ENCODE measurements at places on chromosomes 7 and 10.

DNA sequence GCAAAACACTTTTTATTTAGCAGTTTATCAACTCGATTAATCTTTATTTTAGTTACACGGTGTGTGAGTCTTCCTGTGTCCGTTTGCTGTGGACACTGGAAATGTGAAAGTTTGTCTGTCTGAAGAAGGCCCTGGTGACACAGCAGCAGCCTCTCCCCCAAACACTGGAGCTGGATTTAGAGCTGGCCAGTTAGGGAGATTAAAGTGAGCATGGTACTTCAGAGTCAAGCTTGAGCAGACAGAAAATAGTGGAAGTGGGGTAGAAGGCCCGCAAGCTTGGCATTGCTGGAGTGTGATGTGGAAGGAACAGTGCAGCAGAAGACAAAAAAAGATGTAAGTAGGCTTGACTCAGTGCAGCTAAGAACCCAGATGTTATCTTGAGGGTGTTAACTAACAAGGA, 85.9 kb downstream of the POM121L12 start:
- no peak for DNase-seq

DNA sequence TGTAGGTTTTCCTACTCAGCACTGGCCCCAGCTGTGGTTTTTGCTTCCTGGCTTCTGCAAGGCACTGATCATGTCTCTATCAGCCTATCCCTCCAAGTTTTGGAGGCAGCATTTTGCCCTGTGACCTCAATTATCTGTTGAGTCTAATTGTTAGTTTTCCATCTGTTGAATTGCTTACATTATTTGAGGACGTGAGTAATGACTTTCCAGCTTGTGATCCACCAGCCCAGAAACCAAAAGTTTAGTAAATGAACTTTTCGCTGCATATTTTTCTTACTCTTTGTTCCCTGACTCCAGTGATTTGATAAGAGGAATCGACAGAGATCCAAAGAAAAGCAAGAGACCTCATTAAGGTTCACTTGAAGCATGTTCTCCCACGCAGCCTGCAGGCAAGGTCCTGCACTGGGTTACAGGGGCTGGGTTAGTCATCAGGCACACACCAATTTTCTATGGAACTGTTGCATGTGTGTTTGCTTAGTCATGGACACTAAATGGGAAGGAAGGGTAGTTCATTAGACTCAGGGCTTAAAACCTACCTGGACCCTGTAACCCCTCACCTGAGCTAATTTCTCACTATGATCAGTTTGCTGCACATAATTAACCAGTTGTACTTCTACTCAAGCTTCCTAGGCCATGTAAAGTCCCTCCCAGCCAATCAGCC, 57.2 kb downstream of the AKR1E2 start:
- no peak for DNase-seq

GRCh38 chr10:44660271-44660670, 250.9 kb upstream of the TMEM72 start:
- no peak for DNase-seq

GRCh38 chr10:77274046-77274795, 363.4 kb downstream of the KCNMA1 start:
- no peak for DNase-seq
